Stimulated activated CD4-positive, alpha-beta T cell treated with anti-CD3 and anti-CD28 coated beads, Interleukin-1b, Interleukin-23, amount 100 ng/mL, for 1 hour (primary cell): ENCODE measurements at places on chromosomes 11 and 22.

GRCh38 chr11:63564784-63565350 lies 1.7 kb upstream of the PLAAT2 start:
- DNase-seq, result no peak

DNA sequence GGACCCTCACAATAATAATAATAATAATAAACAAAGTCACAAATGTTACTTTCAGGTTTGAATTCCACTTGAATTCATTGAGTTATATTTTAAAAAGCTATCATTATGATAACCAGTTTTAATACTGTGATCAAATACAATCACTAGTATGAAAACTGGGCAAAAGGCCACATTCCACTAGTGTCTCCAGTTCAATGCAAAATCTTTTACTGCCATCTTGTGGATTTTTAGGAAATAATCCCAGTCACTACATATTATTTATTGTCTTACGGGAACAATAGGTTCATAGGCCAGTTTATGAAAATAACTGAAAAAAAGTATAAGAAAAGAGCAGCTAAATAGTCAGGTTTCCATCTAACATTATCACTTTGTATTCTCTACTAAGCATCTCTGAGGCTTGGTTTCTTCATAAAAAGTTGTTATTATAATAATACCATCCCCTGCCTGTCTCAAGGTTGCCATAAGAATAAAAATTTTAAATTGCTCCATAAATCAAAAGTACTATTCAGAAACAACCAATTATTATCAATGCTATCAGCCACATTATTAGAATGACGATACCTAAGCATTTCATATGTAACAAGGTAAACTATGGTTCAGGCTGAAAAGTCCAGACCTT lies 533.9 kb upstream of the CCDC90B start:
- no peak for DNase-seq

- DNase-seq, result no peak
Measured at GRCh38 chr11:92980312-92980711, 10.9 kb downstream of the MTNR1B start.

DNA sequence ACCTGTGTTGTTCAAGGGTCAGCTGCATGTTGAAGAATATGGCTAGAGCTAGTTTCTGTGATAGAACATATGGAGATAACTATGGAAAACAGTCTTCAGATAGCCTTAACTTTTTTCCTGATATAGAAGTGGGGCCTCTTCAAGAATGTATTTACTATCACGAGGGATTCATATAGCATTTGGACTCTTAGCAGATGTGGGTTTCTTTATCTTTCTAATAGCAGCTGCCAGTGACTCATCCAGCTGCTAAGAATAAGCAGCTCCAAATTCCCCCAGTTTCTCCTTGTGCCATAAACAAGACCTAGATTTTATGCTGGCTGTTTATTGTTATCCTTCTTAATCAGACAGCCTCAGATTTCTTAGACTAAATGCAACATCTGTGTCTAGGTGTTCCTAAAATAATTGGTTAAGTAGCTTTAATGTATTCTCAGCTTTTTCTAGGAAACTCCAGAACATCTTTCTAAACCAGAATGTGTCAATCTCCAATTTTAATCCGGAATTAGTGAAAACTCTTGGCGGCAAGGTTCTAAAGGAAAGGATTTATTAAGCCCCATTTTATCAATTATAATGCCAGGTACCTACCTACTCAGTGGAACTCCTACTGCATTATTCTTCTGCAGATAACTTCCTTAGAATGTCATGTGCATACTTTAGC lies 119.8 kb downstream of the CSTPP1 start:
- no peak for DNase-seq

DNA sequence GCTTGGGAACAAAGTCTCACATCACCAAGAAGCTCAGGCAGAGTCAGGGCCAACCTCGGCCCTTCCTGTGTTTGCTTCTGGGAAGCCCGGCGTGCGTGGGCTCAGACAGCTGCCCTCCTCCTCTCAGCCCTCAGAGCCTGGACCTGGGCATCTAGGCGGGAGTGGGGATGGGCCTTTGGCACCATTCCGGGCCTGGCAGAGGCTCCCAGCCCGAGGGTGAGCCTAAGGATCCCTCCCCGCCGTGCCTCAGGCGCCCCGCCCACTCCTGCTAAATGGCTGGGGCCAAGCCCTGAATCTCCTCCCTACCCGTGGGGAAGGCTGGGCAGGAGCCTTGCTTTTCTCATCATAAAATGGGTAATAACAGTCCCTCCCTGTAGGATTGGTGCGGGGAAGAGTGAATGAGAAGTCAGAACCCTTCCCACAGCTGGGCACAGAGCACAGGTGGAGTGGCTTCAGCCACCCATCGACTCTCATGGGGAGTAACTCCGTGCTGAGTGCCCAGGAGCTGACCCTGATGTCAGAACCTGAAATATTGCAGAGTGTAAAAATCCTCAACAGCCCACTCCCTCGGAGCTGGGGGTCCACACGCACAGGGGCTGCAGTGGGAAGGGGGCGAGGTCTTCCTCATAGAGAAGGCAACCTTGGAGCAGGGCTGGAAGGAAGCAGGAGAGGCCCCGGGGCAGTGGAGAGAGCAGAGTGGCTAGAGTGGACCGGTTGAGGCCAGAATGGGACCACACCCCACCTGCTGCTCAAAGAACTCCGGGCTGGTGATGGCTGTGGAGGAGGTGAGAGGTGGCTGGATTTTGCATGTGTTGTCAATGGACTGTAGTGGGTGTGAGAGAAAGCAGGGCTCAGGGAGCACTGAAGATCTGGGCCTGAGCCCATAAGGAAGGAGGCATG lies 18.8 kb upstream of the CDKN1C start:
- no peak for DNase-seq

GRCh38 chr22:48188231-48188721 lies 1425.8 kb downstream of the TBC1D22A start:
- no peak for DNase-seq

GRCh38 chr22:40312050-40312449 lies 34.2 kb upstream of the ADSL start:
- DNase-seq, result no peak

GRCh38 chr22:43109921-43110443 lies 568 bp upstream of the BIK start:
- no peak for DNase-seq

DNA sequence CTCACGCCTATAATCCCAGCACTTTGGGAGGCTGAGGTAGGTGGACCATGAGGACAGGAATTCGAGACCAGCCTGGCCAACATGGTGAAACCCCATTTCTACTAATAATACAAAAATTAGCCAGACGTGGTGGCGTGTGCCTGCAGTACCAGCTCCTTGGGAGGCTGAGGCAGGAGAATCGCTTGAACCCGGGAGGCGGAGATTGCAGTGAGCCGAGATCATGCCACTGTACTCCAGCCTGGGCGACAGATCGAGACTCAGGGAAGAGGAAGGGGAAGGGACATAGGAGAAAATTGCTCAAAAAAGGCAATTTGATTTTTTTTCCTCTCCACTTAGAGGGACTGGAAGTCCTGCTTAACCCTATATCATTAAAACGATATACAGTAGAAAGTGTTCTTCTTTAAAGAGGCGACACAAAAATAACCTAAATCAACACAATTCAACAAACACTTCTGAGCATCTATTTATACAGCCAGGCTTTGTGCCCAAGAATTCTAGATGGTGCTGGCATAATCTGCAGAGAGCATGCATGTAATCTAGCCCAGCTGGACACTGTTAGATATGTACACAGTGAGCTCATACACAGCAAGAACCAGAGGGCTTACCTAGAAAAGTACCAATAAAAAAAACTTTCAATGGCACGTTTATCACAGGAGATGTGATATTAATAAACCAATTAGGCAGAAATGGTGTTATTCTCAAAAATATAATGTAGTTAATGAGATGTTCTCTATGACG lies 20.9 kb upstream of the DENND5A start:
- DNase-seq, result no peak

GRCh38 chr22:47808236-47808635 lies 1045.8 kb downstream of the TBC1D22A start:
- DNase-seq, result no peak

DNA sequence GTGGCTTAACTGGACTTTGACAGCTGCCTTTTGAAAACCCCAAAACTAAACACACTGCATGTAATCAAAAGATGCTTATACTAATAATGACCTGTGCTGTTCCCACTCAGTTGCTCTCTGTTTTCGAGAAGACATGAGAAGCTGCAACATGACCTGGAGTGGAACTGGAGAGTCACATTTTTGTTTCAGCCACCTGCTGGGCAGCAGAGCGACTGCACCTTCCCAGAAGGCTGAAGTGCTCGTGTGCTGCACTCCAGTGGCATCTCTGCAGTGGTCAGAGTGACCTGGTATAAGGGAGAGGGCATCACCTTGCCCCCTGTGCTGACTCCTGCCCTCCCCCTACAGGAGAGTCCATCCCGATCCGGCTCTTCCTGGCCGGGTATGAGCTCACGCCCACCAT lies 8.6 kb downstream of the THYN1 start:
- DNase-seq, result no peak

DNA sequence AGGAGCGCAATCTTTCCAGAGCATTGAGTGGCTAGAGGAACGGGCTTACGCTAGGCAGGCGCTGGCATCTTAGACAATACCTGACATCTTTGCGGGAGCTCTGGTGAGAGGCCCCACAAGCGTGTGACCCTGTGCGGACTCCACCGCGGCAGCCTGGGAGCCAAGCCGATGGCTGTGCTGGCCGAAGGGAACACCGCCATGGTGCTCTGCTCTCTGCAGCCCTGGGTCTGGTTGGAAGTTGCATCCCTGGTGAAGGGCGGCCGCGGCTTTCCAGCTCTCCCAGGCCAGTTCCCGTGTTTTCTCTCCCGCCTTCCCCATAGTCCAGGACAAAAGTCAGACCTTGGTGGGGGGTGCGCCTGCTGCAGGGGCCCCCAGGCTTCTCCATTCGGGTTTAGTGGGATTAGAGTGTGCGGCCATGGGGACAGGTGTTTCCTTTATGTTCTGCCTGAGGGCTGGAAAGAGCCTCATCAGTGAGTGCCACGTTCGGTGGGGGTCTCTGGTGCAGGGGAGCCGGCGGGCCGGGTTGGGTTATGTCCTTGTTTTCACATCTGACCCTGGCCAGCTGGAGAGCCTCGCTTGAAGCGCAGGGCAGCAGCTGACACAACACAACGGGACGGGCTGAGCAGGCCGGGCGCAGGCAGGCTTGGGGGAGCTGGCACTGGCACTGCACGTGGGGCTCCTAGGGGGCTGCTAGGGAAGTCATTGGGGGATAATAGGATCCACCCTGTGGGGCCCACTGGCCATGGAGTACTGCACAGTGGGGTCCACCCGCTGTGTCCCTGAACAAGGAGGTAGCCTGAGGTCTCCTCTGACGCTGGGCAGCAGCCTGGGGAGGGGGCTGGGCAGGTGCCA lies 94.8 kb downstream of the KCNQ1 start:
- no peak for DNase-seq

DNA sequence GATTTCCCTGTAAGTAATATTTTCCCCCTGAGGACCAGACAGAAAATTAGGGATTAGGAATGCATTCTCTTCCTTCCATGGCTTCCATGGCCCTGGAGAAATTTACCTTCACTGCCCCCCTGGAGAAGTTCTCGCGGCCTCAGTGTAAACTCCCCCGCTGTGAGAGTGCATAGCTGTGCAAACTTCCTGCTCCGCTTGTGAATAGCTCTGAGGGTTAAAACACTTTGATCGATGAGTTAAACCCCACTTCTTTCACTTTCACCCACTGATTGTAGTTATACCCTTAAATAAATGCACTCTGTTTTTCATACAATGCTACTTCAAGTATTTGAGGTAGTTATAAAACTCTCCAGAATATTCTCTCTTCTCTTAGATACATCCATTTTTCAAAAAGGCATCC lies 190.8 kb downstream of the DSCAML1 start:
- DNase-seq, result no peak

DNA sequence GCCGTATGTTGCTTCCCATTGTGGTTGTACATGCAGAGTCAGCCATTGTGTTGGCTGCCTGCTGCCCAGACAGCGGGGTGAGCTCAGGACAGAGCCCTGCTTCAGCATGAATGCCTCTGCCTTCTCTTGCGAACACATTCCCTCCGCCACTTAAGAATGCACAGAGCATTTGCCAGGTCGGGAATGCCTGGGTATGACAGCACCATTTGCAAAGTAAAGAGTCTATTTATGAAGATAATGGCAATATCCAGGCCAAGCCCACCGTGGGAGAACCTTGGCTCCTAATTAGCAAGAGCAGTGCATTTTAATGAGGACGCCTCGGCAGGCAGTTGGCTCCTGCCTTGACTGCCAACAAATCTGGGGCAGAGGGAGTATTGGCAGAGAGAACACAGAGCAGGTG lies 62.5 kb upstream of the SORL1 start:
- DNase-seq, result no peak

DNA sequence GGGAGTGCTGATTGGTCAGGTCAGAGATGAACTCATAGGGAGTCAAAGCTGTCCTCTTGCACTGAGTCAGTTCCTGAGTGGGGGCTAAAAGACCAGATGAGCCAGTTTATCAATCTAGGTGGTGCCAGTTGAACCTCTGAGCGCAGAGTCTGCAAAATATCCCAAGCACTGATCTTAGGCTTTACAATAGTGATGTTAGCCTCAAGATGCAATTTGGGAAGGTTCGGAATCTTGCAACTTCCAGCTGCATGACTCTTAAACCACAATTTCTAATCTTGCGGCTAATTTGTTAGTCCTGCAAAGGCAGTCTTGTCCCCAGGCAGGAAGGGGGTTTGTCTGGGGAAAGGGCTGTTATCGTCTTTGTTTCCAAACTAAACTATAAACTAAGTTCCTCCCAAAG lies 92.3 kb upstream of the PARVA start:
- DNase-seq, result no peak

DNA sequence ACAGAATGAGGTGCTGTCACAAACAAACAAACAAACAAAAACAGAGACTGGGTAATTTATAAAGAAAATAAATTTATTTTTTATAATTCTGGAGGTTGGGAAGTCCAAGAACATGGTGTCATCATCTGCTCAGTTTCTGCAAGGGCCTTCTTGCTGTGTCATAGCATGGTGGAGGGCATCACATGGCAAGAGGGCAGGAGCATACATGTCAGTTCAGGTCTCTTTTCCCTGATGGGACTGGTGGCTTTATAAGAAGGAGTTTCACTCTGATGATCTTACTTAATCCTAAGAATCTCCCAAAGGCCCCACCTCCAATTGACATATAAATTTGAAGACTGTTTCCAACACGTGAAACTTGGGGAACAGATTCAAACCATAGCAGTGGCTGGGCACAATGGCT lies 135.7 kb downstream of the NECTIN1 start:
- no peak for DNase-seq

DNA sequence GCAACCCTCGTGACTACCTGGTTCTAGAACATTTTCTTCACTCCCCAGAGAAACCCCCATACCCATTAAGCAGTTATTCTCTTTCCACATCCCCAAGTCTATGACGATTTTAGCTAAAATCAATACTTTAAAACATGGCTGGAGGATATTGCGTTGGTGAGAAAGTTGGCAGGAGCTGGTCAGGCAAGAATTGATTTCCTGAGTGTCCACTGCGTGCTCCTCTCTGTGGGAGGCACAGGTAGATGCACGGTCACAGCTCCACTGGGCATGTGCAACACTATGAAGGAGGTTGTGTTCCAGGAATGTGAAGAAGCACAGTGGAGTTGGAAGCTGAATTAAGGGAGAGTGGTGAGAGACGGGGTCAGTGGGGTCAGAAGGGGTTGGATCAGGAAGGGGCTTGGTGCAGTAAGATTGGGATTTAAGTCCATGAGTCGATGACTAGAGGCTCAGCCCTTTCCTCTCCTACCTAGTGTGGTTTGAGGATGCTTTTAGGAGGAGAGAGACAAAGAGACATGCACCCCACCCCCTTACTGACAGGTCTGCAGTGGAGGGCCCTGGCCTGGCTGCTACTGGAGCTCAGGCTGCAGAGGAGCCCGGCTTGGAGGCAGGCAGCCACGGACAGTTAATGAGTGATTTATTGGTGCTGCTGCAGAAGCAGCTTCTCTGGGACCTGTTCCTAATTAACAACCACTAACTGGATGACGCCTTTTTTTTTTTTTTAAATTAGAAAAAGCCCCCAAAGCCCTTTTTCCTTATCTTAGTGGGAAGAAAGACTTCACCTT lies 395.6 kb downstream of the TENM4 start:
- no peak for DNase-seq

- no peak for DNase-seq
Measured at GRCh38 chr22:36252754-36253522, at the start of gene APOL1. Gene APOL1, plus strand, starts transcription at chr22:36253133. Its CDS starts 1,823 bp downstream, at chr22:36254956.
